Myocyte (in vitro differentiated cells): ENCODE measurements at places on chromosomes 11 and 22. TPM values are rescaled to one million over a fixed set of nuclear protein-coding genes. Genes with fewer than 3 reads are reported as not detected.
A peak's percentile ranks its signal among the peaks of the same experiment; 100 is the strongest.

- DNase-seq = no peak
Measured at GRCh38 chr11:11446564-11446963, 93.5 kb upstream of the CSNK2A3 start.

BAIAP2L2 gene
- 0.10 and 0.45 TPM in 2 replicates for total RNA-seq

MS4A4A gene
- total RNA-seq = not detected in 2 replicates

DNA sequence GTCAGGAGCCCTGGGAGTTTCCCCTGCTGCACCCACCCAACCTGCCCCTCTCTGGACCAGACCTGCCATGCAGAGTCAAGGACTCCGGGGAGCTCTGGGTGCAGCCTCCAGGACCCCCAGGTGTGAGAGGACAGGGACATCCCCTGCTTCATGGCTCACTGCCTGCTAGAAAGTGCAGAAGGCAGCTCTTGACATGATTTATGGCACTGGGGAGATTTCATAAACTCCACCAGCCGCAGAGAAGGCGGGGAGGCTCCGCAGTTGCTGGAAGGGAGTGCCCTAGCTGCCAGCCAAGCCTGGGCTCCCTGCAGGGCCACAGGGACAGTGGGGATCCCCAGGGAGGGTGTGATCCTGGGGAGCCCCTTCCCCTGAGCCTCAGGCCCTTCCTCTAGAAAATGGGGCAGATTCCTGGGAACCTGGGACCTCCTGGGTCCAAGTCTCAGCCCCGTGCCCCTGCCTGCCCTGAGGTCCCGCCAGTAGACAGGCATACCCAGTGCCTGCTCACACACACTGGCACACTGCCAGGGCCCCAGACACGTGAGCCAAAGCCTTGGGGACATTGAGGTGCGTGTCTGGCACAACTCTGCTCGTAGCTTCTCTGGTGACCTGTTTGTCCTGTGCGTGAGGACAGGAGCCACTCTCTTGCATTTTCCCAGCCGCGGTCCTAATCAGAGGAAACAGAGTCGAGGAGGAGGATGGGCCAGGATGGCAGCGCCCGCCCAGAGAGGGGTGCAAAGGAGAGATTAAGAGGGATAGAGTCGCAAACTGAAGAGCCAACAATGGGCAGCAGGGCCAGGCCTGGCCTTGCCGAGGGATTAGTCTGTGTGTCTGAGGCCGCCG lies 13.8 kb downstream of the CABP7 start:
- no peak for DNase-seq

GRCh38 chr11:9787981-9788521 lies 124.2 kb downstream of the SWAP70 start:
- peak; percentile 98 for DNase-seq

DNA sequence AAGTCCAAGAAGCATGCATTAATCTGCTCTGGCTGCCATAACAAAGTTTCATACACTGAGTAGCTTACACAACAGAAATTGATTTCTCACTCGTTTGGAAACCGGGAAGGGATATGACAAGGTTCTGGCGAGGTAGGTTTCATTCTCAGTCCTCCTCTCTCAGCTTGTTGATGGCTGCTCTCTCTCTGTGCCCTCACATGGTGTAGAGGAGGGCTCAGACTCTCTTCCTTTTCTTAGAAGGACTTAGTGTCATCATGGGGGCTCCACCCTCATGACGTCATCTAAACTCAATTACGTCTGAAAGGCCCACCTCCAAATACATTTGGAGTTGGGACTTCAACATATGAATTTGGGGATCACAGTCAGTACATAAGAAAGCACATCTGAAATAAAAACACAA lies 18.6 kb downstream of the GLYATL1 start:
- DNase-seq = no peak

GRCh38 chr11:73135346-73136284 lies 6.5 kb downstream of the FCHSD2 start:
- no peak for DNase-seq

GRCh38 chr22:20021196-20022181 lies 579 bp downstream of the TANGO2 start:
- DNase-seq = peak; percentile 90

OR51I1 gene
- total RNA-seq = not detected in 2 replicates
